Naive thymus-derived CD4-positive, alpha-beta T cell (primary cell): ENCODE measurements at places on chromosomes 12 and 14. TPM values are rescaled to one million over a fixed set of nuclear protein-coding genes. Genes with fewer than 3 reads are reported as not detected.

GRCh38 chr12:21518451-21518850, 7.6 kb upstream of the SPX start:
- DNase-seq, result no peak

DNA sequence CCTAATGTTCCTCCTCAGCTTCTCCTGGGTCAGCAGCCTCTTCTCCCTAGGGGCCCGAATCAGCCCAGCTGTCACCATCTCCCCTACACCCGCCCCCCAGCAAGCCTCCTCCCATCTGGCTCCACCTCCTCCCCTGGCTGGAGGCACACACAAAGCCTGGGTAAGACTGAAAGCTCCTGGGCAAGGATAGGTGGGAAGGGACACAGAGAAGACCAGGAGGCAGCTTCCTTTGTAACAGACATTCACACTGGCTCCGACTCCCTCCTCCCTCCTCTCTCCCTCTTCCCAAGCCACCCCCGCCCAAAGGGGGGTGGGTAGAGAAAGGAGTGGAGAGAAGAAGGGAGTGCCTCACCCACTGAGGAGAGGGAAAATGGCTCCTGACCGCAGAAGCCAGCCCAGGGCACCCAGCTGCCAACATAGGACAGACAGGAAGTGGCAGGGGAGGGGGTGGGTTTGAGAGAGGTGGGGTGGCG, 4.0 kb downstream of the CHD4 start:
- DNase-seq, result no peak

NOS1 gene
- not detected for total RNA-seq

DNA sequence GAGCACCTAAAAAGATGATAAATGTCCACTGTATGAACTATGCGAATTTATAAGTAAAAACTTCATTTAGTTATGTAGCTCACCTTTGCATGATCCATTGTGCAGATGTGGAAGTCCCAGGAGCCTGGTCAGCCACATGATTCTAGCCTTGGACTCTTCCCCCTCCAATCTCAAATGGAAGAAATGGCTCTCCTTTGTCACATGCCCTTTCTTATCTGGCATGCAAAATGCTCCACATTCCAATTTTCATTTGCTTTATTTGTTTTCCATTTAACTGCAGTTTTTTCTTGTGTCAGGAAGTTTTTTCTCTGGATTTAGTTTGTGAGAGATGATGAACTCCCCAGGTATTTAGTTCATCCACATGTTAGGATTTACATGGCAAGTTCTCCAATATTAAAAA, 73.8 kb downstream of the DYRK2 start:
- no peak for DNase-seq

TESPA1 gene
- 301 TPM for total RNA-seq

AGAP2 gene
- 41.3 TPM for total RNA-seq

GRCh38 chr14:100593751-100594624, 6.8 kb upstream of the BEGAIN start:
- no peak for DNase-seq

DNA sequence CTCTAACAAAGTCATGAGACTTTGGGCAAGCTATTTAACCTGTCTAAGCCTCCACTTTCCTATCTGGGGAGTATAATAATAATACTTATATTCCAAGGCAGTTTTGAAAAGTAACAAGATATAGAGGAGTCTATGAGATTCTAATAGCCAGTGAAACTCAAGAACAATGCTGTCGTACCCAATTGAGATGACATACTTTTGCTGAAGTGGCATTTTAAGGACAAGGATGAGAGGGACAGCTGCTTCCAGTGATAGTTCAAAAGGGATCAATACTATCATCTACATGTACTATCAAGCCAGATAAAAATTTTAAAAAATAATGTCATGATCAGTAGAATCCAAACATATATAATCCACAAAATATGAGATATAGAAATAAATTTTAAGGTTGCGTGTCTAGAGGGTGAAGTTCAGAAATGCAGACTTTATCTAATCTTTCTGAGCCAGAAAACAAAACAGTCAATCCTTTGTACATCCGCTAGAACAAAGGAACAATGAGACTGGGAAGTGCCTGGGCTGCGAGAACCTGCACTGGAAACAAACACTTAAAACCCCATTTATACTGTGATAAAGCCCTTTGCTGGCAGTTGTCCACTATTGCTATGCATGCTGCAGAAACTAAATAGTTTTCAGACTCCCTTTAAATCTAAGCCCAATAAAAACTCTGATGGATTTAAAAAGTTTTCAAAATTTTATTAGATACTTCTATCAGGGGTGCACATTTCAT, 38.6 kb downstream of the PTPRB start:
- DNase-seq, result no peak

DNA sequence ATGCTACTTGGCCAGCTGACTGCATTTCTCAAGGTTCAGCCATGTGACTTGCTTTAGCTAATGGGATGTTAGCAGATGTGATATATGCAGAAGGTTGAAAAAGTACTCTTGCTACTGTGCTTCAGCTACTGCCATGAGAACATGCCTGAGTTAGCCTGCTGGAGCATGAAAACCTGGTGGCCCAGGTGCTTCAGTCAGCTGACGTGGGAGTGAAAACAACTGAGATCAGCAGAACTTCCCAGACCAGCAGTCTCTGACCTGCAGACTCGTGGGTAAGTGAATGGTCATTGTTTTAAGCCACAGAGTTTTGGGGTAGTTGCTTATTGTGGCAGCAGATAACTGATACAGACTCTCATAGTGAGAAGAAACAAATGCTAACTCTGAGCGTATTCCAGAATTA, 118.6 kb upstream of the GRIN2B start:
- DNase-seq, result no peak

KLRF1 gene
- total RNA-seq, result 34.8 TPM

- no peak for DNase-seq
Observed at GRCh38 chr12:117994551-117995438, 21.7 kb upstream of the RFC5 start.

DNA sequence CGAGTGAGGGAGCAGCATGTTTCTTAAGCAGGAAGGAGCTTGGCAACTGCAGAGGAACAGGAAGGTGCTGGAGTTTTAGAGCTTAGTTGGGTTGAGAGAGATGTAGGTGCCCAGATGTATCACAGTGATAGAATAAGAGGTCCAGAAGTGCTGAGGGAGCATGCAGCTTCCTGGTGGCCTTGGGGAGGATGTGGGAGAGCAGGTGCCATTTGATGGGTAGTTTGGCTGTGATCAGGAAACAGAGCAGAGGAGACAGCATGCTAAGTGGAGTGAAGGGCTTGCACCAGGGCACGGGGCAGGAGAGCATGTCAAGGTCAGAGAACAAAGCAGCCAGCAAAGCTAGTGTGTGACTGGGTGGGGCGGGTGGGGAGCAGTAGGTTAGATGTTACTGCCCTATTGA, 74.8 kb downstream of the PAPOLA start:
- DNase-seq, result no peak

SIX1 gene
- total RNA-seq, result not detected

SSTR1 gene
- total RNA-seq, result not detected

- DNase-seq, result no peak
Observed at GRCh38 chr14:23910101-23910875, 43.3 kb upstream of the DHRS4 start.

MUCL1 gene
- total RNA-seq, result not detected

DNA sequence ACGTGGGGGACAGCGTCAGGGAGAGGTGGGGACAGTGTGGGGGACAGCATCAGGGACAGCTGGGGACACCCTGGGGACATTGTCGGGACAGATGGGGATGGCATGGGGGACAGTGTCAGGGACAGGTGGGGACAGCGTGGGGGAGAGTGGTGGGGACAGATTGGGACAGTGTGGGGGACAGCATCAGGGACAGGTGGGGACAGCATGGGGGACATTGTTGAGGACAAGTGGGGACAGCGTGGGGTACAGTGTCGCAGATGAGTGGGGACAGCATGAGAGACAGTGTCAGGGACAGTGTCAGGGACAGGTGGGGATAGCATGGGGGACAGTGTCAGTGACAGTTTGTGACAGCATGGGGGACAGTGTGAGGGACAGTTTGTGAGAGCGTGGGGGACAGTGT, 240.9 kb downstream of the TMEM121 start:
- DNase-seq, result no peak

TPPP2 gene
- not detected for total RNA-seq

DNA sequence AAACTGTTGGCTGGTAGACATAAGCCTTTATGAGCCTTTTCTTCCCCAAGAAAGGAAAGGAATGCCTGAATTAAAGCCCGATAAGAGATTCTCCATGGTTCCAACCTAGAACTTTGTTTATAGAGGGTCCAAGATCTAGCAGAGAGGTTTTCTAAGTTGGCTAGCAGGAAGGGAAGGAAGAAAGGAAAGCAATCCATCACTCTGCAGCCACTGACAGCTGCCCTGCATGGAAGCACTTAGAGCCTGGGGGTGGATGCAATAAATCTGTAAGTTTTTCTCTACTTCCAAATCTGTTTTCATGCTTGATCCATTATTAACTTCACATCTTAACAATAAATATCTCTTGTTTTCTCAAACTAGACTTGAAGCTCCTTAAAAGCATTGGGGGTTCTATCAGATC, 224.4 kb downstream of the KSR2 start:
- DNase-seq, result no peak

GRCh38 chr12:57893431-57894353, 47.2 kb upstream of the CTDSP2 start:
- no peak for DNase-seq

GRCh38 chr14:97477353-97477752, 680.2 kb downstream of the VRK1 start:
- DNase-seq, result no peak

DNA sequence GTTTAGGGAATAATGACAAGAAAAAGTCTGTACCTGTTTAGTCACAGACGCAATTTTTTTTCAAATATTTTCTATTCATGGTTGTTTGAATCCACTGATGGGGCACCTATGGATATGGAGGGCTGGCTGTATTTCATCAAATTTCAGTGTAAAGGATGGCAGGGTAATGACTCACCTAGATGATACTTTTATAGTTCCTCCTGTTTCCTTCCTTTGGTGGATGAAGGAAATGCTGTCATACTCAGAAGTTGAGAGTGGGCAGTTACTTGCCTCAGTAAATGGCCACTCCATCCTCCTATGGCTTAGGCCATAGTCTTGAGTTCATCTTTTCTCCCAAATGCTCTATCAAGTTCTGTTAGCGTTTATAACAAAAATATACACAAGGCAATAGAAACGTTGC, 18.9 kb upstream of the C12orf71 start:
- DNase-seq, result no peak

DNA sequence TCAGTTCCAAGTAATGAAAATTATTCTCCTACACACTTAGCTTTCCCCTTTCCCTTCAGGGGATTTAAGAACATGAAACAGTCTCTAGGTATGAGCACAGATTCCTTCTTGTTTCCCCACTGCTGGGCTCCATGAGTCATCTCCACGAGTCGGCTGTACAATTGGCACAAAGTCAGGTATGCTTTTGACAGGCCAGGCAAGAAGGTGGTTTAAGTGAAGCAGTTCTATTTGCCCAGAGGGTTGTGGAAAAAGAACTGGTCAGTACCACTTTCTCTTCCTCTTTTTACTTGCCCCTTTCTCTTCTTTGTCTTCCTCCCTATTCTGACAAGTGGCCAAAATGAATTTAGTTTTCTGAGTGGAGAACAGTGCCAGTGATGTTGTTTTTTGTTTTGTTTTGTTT, 16.3 kb downstream of the DYNC1H1 start:
- no peak for DNase-seq

GRCh38 chr12:29762637-29763300, 21.0 kb downstream of the TMTC1 start:
- no peak for DNase-seq

- no peak for DNase-seq
Observed at GRCh38 chr14:66603945-66604344, 96.0 kb downstream of the GPHN start.

TAS2R42 gene
- total RNA-seq, result not detected

DNA sequence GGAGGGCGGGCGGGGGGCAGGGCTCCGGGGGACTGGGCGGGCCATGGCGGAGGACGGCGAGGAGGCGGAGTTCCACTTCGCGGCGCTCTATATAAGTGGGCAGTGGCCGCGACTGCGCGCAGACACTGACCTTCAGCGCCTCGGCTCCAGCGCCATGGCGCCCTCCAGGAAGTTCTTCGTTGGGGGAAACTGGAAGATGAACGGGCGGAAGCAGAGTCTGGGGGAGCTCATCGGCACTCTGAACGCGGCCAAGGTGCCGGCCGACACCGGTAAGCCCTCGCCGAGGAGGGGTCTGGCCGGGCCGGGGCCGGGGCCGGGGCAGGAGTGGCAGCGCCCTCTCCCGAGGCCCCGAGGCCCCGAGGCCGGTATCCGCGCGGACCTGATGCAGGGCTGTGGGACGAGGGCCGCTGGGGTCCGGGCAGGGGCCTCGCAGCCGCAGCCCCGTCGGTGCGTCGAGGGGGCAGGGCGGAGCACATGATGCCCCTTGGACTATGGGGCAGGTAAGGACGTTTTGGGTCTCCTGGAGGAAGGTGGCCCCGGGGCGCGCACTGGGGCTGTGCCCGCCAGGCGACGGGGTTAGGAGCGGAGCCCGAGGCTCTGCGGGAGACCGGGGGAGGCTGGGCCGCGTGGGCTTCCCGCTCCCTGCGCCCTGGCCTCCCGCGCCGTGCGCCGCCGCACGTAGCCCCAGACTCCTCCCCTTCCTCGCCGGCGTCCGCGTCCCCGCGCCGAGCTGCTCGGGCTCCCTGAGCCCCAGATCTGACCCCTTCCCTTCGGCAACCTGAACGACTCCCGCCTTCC, at the start of gene TPI1:
Gene TPI1 (plus strand): TSS at position 119 of the 798 bp plus-strand sequence. CDS start 36 bp downstream, at position 155.
- DNase-seq, result peak; percentile 87

- DNase-seq, result no peak
Observed at GRCh38 chr12:116466536-116466935, 92.6 kb upstream of the MAP1LC3B2 start.

DNA sequence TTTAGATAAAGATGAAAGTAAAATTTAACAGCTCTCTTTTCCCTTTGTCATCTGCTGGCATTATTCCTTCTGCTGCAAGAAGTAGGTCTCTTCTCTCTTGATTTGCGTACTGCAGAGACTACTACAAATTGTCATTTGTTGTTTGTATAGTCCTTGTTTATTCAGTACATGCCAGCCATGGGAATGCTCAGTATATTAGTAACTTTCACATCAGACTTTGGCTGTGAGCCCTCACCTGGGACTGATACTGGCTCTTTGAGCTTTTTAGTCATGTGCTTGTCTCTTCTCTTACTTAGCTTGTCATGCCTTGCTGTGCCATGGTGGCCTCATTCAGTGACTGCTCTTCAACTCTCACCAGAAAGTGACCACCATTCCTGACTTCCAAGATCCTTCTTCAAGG, 169.8 kb downstream of the PRKCH start:
- DNase-seq, result no peak

DNA sequence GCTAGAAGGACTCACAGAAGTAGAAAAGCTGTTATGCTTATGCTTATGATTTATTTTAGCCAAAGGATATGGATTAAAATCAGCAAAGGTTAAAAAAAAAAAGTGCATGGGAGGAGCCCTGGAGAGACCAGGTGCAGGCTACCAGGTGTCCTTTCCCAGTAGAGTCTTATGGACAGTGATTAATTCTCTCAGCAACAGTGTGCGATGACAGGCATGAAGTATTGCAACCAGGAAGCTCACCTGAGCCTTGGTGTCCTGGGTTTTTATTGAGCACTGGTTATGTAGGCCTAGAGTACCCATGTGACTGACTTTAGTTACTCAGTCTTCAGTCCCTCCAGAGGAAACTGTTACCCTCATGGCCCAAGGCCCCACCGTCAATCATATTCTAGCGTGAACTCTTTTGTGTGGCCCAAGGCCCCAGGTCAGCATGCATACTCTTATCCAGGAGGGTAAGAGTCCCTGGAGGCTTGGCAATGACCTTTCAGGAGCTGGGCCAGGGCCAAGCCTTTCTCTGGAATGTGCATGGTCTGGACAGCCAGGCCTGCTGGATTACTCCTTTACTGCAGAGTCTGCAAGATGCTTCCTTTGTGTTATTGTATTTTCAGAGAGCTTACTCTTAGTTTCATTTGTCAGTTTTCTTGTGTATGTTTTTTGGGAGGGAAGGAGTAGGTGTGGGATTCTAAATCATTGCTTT, 69.6 kb upstream of the RD3L start:
- DNase-seq, result no peak

PHETA1 gene
- 6.8 TPM for total RNA-seq

GRCh38 chr14:102194856-102195255, 55.2 kb downstream of the WDR20 start:
- DNase-seq, result no peak
